Progenitor cell of endocrine pancreas (in vitro differentiated cells): ENCODE measurements at places on chromosomes 1 and 21. TPM values are rescaled to one million over a fixed set of nuclear protein-coding genes. Genes with fewer than 3 reads are reported as not detected.

DNA sequence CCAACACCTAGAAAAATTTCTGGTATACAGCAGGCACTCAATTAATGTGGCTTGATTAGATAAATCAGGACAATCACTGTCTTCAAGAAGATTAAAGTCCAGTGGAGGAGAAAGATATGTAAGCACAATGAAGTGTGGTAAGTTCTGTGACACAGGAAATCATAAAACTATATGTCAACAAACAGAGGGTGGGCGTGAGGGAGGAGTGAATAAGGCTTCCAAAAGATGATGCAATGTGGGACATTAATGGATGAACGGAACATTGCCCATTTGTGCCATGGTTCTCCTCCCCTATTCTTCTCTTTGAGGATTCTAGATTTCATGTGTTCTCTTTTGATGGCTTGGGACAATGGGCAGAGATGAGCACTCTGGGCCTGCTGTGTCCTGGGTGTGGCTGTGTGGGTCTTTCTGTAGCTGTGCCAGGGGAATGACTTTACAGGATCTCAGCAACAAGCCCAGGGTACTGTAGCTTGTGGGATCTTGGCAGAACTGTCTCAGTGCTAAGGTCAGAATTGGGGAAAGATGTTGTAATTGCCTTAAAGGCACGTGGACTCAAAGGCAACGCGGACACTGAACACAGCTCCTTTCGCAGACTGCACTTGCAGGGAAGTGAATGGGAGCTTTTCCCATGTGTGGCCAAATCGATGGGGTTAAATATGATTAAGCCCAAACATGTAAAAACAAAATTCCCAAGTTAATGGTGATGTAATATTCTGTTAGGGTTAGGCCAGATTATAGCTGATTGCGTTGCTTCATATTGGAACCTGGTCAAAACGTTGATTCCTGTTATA is 366.9 kb downstream of the TGFB2 start:
- no peaks in the 10 kb centered on the region for H3K27me3 ChIP-seq
- H3K4me1 ChIP-seq = no peaks in the 10 kb centered on the region
- H3K4me3 ChIP-seq = no peak overlapping the region
- no peaks in the 10 kb centered on the region for H3K36me3 ChIP-seq

DNA sequence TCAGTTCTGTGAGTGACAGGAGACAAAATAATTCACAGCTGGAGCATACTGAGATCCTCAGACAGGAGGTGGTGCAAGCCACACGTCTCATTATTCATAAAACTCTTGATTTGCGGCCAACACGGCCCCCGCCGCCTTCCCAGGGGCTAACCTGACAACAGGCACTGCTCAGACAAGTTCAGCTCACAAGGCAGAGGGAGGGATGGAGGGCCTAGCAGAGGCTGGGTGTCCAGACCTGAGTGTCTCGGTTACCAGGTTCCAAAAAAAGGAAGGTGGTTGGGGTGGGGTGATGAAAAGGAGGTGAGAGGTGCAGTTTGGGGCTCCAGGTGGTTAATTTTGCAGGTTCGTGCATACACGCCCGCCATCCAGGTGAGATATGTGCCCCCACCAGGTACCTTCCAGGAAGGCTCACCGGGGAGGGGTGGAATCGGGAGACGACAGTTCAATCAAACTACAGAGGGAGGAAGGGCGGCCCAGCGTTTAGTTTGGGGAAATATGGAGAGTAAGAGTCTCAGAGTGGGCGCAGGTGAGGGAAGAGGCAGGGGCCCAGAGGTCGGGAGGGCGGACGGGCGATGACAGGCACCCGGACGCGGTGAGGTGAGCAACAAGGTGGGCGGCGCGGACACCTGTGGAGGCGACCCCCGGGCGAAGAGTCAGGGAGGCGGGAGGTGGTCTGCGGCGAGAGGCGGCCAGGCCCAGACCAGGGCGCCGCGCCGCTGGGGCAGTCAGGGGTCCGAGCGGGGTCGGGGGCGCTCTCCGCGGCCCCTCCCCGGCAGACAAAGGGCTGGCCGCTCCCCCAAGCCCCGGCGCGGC is 629 bp downstream of the CTNNBIP1 start:
- no peaks in the 10 kb centered on the region for H3K27me3 ChIP-seq
- H3K4me1 ChIP-seq = peaks cover 42% of the 10 kb centered on the region
- peaks cover 4% of the 10 kb centered on the region for H3K36me3 ChIP-seq
- peak; percentile 29 for DNase-seq

The MX2 gene
- 0.69 and 0.86 TPM in 2 replicates for total RNA-seq

- H3K27me3 ChIP-seq = peaks cover 3% of the 10 kb centered on the region
- no peak overlapping the region for H3K4me3 ChIP-seq
- DNase-seq = no peak
- H3K27ac ChIP-seq = no peak overlapping the region
Observed at GRCh38 chr1:233718057-233718456, 104.2 kb downstream of the KCNK1 start.

DNA sequence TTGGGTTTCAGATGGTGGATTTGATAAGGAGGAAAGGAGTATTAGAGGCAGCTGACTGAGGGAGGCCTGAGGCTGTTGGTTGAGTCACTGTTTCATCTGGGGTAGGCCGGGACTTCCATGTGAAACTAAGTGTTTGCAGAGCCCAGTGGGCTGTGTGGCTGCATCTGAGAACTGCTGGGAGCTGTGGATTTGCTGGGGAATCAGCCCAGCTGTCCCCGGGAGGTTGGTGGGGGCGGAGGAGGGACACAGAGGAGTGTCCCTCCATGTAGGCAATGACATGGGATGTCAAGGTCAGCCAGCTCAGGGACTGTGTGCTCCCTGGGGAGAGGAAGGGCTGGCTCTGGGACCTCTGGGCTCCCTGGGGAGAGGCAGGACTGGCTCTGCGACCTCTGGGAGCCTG is 36.4 kb downstream of the SLC2A7 start:
- no peaks in the 10 kb centered on the region for H3K4me1 ChIP-seq
- no peaks in the 10 kb centered on the region for H3K36me3 ChIP-seq
- H3K4me3 ChIP-seq = no peak overlapping the region
- no peak for DNase-seq
- no peak overlapping the region for H3K27ac ChIP-seq

DNA sequence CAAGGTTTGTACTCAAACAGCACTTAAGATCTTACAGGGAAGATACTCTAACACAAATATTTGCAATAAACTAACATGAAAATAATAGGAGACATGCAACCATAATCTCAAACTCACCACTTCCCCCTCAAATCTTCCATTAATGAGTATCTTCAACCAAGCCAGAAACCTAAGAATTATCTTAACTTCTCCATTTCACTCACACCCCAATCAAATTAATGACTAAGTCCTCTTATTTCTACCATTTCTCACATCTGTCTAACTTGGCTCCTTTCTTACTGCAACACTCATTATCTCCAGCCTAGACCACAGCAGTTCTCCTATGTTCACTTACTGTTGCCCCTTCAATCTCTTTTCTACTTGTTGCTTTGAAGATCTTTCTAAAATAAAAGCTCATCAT is 10.4 kb downstream of the RBBP5 start:
- H3K36me3 ChIP-seq = peaks cover 6% of the 10 kb centered on the region
- no peaks in the 10 kb centered on the region for H3K27me3 ChIP-seq
- no peak for DNase-seq
- no peaks in the 10 kb centered on the region for H3K4me1 ChIP-seq

GRCh38 chr1:233406994-233407631 is 79.6 kb downstream of the MAP3K21 start:
- H3K36me3 ChIP-seq = peaks cover 3% of the 10 kb centered on the region
- H3K27me3 ChIP-seq = no peaks in the 10 kb centered on the region
- DNase-seq = no peak
- no peaks in the 10 kb centered on the region for H3K4me1 ChIP-seq
- no peak overlapping the region for H3K27ac ChIP-seq
- no peak overlapping the region for H3K4me3 ChIP-seq

The CFHR2 gene
- total RNA-seq = not detected in 2 replicates

DNA sequence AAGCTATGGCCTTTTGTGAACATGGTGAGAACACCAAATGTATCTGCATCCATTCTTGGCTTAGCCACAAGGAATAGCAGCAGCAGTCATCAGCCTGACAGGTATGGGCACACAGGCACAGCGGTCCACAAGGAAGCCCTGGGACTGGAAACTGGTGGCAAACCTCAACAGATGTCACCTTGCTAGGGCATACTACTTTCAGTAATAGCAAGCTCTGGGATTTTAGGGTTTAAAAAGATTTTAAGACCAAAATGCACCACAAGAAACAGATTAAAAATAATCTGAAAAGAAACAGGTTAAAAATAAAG is 9.7 kb upstream of the CADM3 start:
- H3K27ac ChIP-seq = no peak overlapping the region
- H3K4me3 ChIP-seq = no peak overlapping the region
- no peak for DNase-seq
- H3K4me1 ChIP-seq = peaks cover 17% of the 10 kb centered on the region

The C1orf21 gene
- total RNA-seq = 10.0 and 11.3 TPM in 2 replicates

The OR6K2 gene
- not detected in 2 replicates for total RNA-seq

The INKA2 gene
- total RNA-seq = 4.4 and 5.8 TPM in 2 replicates

DNA sequence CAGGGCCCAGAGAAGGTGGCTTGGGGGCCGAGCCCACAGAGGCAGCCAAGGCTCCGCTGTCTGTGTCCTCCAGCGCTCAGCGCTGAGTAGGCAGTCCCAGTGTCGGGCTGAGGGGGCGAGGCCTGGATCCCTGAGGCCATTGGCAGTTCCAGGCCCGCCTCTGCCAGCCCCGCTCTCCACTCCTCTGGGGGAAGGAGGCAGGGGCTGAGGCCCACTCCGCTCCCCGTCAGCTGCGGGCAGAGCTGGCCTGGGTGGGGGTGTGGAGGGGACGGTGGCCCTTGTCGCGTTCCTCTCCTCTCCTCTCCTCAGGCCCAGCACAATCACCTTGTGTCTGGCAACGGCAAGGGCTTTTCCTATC is 132.8 kb downstream of the CASZ1 start:
- H3K4me1 ChIP-seq = peaks cover 14% of the 10 kb centered on the region
- peaks cover 12% of the 10 kb centered on the region for H3K27me3 ChIP-seq
- no peak for DNase-seq
- no peak overlapping the region for H3K27ac ChIP-seq
- H3K4me3 ChIP-seq = no peak overlapping the region
- peaks cover 2% of the 10 kb centered on the region for H3K36me3 ChIP-seq

The OLFML3 gene
- 12.9 and 14.7 TPM in 2 replicates for total RNA-seq

GRCh38 chr21:28550057-28550825 is 442.4 kb downstream of the LTN1 start:
- no peak overlapping the region for H3K4me3 ChIP-seq
- H3K27me3 ChIP-seq = no peaks in the 10 kb centered on the region
- H3K27ac ChIP-seq = no peak overlapping the region
- DNase-seq = no peak
- H3K36me3 ChIP-seq = no peaks in the 10 kb centered on the region
- H3K4me1 ChIP-seq = no peaks in the 10 kb centered on the region

The PTAFR gene
- total RNA-seq = 0.19 and 0.27 TPM in 2 replicates

DNA sequence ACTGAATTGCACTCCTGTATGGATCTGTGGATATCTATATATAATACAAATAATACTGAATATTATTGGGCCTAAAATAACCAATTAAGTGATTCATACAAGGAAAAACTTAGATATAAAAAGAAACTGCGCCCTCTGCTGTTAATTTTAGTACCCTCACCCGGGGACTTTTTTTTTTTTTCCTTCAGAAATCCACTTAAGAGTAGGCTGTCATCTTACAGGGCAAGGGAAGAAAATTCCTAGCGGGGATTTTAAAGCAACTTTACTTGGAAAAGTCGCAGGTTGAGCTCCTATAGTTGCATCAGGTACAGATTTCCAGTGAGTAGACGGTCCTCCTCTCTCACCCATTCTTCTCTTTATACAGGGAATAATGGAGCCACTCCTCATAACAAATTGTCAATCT is 1.3 kb downstream of the NTNG1 start:
- H3K27ac ChIP-seq = no peak overlapping the region
- peaks cover 13% of the 10 kb centered on the region for H3K4me1 ChIP-seq
- DNase-seq = no peak
- peaks cover 42% of the 10 kb centered on the region for H3K27me3 ChIP-seq
- H3K4me3 ChIP-seq = peak overlapping the region; percentile 75

DNA sequence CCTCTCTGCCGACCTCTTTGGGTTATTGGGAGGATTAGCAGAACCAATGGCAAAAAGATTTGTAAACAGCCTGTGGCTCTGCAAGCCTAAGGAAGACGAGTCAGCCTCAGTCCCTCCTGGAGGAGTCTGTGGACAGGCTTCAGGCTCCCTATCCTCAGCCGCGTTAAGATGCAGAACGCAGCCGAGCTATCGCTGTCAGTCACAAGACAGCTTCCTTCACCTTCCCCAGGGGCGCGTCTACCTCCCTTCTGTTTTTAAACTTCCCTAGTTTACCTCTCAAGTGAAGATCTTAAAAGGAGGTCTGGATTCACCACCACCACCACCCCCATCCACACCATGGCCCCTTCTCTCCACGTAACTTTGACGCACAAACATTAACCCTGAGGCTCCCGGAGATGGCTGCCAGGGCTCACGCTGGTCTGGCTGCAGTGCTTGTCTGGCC is 738 bp downstream of the CAMK1G start:
- H3K27ac ChIP-seq = no peak overlapping the region
- H3K4me1 ChIP-seq = peaks cover 5% of the 10 kb centered on the region
- H3K4me3 ChIP-seq = no peak overlapping the region

- H3K4me3 ChIP-seq = no peak overlapping the region
- peak overlapping the region; percentile 74 for H3K27ac ChIP-seq
- peaks cover 5% of the 10 kb centered on the region for H3K4me1 ChIP-seq
- H3K27me3 ChIP-seq = no peaks in the 10 kb centered on the region
- DNase-seq = no peak
Observed at GRCh38 chr1:1567152-1567875, 7.3 kb downstream of the SSU72 start.

- no peak overlapping the region for H3K27ac ChIP-seq
- H3K4me1 ChIP-seq = peaks cover 16% of the 10 kb centered on the region
- no peak for DNase-seq
- no peak overlapping the region for H3K4me3 ChIP-seq
- H3K36me3 ChIP-seq = peaks cover 64% of the 10 kb centered on the region
- H3K27me3 ChIP-seq = no peaks in the 10 kb centered on the region
Observed at GRCh38 chr1:84294751-84295150, 6.8 kb upstream of the SAMD13 start.

GRCh38 chr1:159090286-159091179 is 14.0 kb upstream of the AIM2 start:
- no peak for DNase-seq
- no peaks in the 10 kb centered on the region for H3K27me3 ChIP-seq
- no peak overlapping the region for H3K27ac ChIP-seq
- H3K4me3 ChIP-seq = no peak overlapping the region

The TMEM269 gene
- total RNA-seq = 0.42 and 0.48 TPM in 2 replicates
